ENCODE measurements at places on chromosomes 2 and 18. TPM values are rescaled to one million over a fixed set of nuclear protein-coding genes. Genes with fewer than 3 reads are reported as not detected.

SPATA3 gene
- total RNA-seq = not detected

KCNF1 gene
- 0.54 TPM for total RNA-seq

VSNL1 gene
- total RNA-seq = 15.7 TPM

DNA sequence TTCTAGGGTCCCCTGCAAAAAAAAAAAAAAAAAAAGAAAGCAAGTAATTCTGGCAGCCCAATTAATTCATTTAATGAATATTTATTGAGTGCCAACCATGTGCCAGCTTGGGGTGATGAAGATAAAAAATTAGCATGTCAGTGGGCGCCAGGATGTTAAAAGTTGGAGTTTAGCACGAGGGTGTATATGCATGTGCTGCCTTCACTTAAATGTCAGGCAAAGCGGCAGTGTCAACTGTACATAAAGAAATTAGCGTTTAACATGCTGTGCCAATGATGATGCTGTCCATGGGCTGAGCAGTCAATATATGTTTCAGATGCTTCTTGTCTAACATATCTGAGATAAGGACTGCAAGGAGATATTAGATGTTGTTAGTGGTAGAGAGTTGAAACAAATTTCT, 49.5 kb downstream of the ASAP2 start:
- no peak for DNase-seq

GRCh38 chr18:74196220-74197119, 48.1 kb downstream of the TIMM21 start:
- peak; percentile 52 for DNase-seq

- no peak for DNase-seq
Measured at GRCh38 chr2:69902213-69902922, 8.6 kb downstream of the SNRNP27 start.

- peak; percentile 77 for DNase-seq
Measured at GRCh38 chr2:191637182-191638078, 40.5 kb upstream of the NABP1 start.

DNA sequence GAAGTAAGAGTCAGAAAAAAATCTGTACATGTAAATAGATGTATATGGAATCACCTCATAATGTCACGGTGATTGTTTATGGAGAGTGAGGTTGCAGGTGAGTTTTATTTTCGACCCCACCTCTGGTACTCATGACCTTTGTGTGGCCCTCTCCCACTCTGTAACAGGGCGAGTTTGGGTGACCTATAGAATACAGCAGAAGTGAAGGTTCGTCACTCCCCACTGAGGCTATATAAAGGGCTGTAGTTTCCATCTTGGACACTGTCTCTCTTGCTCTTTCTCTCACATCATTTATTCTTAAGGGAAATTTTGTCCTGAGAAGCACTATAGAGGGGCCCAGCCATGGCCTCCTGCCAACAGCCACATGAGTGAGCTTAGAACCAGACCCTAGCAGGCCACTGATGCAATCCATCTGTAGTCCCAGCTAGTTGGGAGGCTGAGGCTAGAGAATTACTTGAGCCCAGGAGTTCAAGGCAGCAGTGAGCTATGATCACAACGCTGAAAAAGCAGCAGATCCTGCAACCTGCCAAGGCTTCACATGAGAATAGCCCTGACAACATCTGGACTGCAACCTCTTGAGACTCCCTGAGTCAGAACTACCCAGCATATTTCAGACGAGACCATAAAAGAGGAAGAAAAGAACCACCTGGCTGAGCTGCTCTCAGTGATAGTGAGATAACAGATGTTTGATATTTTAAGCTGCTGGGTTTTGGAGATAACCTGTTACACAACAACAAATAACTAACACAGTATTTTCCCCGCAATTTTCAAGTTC, 74.3 kb upstream of the SLC1A4 start:
- DNase-seq = no peak

Measured in mammary epithelial cell (primary cell).